ENCODE measurements at places on chromosomes 2 and 18.

DNA sequence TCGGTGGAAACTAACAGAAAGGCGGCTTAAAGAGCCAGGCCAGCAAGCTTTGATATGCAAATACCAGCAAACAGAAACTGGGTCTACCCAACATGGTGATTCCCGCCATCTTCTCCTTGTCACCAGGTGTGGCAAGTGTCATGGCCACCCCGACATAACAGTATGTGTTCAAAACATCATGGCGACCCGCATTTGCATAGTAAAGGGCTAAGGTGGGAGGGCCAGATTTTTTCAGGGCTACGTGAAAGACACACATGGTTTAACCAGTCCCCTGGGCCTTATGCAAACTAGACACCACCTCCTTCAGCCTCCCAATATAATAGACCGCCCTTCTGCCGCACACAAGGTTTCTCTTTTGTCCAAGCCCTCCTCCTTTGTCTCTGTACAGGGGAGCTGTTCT lies 260.4 kb downstream of the METTL4 start:
- no peak for DNase-seq

DNA sequence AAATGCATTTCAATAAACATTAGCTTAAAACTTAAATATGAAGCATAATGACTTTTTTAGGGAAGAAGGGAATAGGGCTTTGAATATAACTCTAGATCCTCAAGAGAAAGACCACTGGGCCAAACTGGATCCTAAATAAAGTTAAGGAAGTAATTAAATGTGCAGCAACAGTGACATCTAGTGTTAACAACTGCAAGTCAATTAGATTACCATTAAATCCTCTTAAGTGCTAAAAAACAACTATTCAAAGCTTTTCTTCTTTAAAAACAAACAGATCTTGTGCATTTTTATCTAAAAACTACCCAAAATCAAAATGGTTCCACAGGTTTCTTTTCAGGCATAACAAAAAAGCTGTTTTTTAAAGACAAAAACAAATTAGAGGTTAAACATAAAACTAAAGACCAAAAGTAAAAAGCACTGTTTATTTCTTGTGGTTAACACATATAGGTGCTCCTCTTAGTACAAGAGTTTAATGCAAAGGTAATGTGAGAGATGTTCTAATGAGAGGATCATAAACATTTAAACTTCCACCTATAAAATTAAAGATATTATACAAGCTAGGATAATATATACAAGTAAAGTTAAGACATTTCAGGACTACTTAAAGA lies 111.4 kb downstream of the THADA start:
- no peak for DNase-seq

DNA sequence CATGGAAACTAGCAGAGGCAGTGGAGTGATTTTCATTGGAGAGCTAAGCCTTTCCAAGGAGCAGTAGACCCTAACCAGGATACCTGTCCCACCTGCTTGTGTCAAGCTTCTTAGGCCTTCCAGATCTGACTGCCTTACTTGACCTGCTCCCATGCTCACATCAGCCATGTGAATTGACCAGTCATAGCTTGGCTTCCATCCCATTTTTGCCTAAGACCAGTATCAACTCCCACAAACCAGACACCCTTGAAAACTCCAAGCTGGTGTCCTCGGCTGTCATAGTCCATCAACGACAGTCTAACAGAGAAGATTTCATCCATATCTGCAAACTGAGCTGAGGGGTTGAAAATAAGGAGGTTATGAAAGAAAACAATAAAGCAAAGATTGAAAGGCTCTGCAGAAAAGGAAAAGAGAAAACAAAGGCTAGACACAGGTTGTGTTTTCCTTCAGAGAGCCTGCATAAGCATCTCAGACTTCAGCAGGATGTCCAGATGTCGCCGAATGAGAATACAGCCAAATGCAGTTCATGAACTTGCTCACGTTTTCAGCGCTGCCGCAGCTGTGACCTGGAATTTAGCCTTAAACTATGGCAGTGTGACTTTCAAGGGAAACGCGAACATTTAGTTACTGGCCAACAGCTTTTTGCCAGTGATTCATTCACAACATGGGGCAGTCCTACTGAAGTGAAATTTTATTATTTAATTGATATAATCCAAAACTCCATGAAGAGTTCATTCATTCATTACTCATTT lies 868.1 kb upstream of the ID2 start:
- DNase-seq, result no peak

DNA sequence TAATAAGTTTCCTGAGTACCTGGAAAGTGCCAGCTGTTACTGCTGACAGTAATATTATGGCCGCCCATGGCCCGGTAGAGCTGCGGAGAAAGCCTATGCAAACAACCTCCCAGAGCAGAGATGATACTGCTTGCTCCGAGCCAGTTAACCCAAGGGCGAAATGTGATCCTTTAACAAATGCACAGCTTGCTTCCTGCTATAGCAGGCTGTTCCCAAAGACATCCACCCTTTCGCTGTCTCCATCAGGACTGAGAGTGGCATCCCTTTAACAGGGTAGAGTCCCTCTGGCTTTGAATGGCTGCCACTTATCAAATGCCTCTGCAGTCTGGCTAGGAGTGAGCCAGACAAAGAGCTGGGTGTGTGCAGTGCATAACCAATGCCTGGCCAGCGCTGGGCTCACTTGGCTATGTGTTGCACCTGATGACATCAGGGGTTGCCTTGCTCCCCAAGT lies 69.7 kb upstream of the DAPL1 start:
- no peak for DNase-seq

DNA sequence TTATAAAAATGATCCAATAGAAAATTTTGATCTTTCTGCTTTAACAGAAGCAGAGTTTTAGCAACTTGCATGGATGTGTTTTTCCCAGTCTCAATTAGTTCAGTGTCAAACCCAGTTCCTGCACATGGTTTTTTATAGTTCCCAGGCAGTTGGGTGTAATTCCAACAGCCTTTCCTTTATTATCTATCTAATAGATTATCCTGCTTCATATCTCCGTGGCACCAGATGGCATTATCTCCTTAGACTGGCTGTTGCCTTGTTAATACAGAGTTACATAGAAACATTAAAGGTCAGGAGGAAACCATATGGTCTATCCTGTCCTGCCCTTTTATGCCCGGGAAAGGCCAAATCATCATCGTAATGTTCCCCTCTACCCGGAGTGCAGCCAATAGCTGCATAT lies 400.9 kb upstream of the SMIM21 start:
- DNase-seq, result no peak

GRCh38 chr18:58345875-58346274 lies 283.0 kb downstream of the ALPK2 start:
- no peak for DNase-seq

DNA sequence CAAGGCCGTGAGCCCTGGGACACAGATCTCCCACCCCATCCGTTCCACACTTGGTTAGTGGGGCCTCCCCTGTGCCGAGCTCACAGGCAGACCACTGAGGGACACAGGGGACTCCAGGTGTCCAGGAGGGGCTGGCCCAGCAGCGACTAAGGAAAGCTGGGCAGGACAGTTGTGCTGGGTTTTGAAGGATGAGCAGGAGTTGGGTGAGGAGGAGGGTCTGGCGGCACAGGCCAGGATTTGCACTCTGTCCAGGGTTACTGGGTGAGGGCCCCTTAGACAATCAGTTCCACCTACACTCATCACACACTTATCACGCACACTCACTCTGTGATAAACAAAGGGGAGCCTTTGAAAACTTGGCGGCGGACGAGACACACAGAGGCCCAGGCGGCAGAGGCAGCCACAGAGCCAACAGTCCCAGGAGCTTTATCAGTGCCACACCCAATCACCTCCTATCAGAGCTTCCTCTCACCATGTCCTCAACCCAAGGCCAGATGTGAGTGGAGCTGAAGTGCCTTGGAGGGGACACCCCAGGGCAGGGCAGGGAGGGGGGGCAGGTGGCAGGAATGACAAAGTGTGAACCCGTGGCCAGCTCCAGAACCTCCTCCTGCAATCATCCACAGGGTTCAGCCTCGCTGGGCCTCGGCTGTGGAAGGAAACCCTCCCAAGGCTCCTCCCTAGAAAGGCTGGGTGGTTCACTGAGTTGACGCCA lies 26.6 kb downstream of the BIN1 start:
- DNase-seq, result no peak

- DNase-seq, result no peak
Observed at GRCh38 chr2:47239119-47239969, 84.2 kb upstream of the STPG4 start.

- no peak for DNase-seq
Observed at GRCh38 chr2:190179754-190180312, 117.3 kb upstream of the MSTN start.

GRCh38 chr2:175037941-175038340 lies 32.8 kb upstream of the CHN1 start:
- DNase-seq, result no peak

GRCh38 chr18:8063733-8064132 lies 496.6 kb downstream of the PTPRM start:
- DNase-seq, result no peak

DNA sequence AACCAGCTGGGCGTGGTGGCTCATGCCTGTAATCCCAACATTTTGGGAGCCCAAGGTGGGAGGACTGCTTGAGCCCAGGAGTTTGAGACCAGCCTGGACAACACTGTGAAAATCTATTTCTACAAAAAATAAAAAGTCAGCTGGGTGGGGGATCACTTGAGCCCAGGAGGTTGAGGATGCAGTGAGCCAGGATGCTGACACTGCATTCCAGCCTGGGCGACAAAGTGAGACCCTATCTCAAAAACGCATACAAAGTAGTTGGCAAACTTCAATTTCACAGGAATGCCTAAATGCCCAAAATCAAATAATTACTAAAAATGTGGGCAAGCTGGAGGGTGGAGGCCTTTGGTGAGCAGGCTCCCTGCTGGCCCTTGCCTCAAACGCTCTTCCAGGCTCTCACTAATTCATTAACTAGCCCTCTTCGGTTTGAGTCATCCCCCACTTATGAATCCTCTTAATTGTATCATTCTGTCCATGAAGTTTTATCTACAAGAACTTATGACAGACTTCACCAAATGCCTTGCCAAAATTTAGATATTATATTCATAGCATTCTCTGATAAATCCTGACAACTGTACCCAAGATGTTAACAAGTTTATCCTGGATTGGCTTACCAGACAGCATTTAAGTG lies 68.7 kb upstream of the ZFP36L2 start:
- no peak for DNase-seq

- DNase-seq, result no peak
Observed at GRCh38 chr2:197873293-197873701, 68.9 kb downstream of the PLCL1 start.

GRCh38 chr2:204544961-204545860 lies at the start of gene PARD3B:
Gene PARD3B (plus strand): TSS chr2:204545475. CDS start chr2:204546000, 525 bp downstream.
- no peak for DNase-seq

- no peak for DNase-seq
Observed at GRCh38 chr18:72316497-72316896, 227.6 kb downstream of the CBLN2 start.

GRCh38 chr2:47516360-47517104 lies 113.6 kb downstream of the MSH2 start:
- no peak for DNase-seq

DNA sequence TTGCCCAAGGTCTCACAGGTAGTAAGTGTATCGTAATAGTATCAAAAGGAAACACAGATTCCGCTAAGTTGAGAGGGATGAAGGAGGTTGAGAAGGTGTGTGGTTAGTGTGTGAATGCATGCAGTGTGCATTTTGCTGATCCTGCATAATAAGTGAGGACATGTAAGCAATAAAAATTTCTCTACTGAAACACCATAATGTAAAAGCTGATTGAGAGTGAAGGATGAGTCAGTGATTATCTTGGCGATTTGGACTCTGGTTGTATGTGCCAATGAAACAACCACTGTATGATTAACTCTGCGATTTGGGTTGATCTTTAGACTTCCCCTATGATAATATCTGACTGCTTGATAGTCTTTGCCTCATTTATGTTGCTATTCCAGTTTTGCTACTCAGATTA lies 16.7 kb upstream of the ADGRF3 start:
- no peak for DNase-seq

DNA sequence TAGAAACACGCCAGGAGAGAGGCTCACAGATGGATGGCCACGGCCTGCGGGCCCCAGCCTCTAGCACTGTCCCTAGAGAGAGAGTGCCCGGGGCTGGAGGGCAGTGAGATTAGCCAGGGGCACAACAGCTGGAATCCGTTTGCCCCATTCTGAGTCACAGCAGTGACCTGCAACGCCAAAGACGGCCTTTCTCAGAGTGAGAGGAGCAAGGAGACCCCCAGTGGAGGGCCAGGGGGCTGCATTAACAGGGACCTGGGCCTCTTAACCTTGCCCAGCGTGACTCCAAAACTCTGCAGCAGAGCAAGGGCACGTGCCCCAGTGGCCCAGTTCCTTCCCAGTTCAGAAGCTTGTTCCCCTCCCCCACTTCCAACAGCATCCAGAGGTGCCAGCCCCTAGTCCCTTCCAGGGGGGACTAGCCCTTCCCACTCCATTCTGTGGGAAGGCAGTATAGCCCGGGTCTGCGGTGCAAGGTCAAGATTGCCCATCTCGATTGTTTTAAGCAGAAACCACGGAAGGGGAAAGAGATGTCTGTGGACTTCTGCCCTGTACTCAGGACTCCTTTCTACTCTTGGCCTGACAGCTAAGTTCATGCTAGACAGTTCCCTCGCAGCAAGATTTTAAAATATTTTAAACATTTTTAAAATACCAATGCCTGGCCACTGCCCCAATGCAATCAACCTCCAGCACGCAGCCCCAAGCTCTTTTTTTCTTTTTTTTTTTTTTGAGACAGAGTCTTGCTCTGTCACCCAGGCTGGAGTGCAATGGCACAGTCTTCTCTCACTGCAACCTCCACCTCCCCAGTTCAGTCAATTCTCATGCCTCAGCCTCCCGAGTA lies 50.9 kb upstream of the BIN1 start:
- no peak for DNase-seq

DNA sequence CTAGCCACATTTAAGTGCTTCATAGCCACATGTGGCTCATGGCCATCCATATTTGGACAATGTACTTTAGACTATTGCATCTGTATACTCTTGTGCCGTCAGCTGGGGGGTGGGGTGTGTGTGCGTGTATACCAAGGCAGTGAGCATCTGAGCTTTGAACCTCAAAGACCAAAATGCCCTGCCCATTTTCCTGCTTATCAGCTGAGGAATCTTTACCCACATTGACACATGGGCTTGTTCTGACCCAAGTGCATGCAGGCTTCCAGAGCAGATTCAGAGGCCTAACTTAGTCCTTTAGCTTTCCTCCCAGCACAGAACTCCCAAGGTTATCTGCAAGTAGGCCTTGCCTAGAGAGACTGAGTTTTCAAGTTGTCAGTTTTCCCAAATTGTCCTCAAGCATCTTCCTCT lies 11.1 kb upstream of the MOCOS start:
- no peak for DNase-seq

GRCh38 chr2:205694256-205694655 lies 12.0 kb downstream of the NRP2 start:
- no peak for DNase-seq

GRCh38 chr2:222024932-222025880 lies 273.6 kb downstream of the PAX3 start:
- no peak for DNase-seq

Measured in T-helper 2 cell (primary cell).